Stimulated activated CD4-positive, alpha-beta T cell treated with anti-CD3 and anti-CD28 coated beads, Interleukin-1b, Interleukin-23, amount 100 ng/mL, for 1 hour (primary cell): ENCODE measurements at places on chromosomes 6 and 20.

DNA sequence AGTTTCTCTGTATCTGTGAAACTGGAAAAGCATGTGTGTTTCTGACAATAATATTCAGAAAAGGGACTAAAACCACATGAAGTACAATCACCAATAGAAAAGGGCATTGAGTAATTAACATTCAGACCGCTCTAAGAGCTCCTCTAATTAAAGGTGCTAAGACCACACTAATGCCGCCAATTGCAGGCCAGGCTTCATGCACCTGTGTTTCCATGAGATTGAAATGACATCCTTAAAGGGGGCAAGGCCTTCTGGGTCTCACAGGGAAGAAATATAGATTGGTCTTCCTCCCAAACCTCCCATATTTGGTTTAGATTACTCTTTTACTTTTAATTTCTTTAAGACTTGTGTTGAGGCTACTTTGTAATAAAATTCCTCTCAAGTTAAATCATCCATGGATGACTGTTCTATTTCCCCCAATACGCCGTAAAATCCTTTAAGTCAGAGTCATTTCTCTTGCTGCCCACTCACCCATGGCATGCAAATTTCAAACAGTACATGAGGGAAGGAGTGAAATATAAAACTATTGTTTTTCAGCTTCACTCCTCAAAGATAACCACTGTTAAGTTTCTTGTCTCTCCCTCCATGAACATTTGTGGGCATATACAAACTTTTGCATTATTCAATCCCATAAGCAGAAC lies 110.6 kb downstream of the UBE3D start:
- no peak for DNase-seq

DNA sequence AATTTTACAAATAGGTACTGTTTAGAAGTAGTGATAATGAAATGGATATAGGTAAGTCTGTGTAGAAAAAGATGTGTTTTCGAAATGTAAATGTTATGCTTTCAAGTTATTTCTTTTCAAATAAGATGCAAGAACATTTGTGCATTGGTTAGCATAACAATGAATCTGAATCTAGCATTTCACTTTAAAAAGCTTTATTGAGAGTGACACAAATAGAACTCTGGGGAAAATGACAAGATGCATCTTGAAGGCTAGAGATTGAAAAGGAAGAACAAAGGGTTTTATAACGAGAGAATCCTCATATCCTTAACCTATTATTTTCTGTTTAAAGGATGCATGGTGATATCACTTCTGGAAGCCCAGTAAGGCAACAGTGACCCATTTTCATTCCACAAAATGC lies 639.9 kb upstream of the PTCHD4 start:
- DNase-seq, result no peak

DNA sequence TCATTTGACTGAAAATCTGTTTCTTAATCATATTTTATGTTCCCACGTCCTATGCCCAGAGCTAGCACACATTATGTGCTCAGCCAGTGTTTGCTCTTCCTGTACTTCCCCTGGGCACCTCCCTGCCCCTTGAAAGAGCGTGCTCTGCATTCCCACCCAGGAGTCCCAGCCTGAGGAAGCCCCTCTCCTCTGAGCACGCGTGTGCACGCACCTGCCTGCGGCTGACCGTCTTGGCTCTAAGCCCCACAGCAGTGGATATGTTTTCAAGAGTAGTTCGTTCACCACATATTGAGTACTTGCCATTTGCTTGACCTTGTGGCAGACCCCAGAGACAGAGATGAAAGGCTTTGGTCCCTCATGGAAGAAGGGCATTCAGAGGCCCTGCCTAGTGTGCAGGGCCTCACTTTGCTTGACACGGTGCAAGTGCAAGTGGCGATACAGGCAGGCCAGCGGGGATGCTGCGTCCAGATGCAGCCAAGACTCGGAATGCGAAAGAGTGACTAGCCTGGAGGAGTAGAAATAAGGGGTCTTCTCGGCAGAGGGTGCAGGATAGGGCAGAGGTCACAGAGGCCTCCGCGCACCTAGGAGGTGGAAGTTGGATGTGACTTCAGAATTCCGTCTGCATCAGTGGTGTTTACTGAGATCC lies 14.1 kb downstream of the SYNDIG1 start:
- DNase-seq, result no peak

DNA sequence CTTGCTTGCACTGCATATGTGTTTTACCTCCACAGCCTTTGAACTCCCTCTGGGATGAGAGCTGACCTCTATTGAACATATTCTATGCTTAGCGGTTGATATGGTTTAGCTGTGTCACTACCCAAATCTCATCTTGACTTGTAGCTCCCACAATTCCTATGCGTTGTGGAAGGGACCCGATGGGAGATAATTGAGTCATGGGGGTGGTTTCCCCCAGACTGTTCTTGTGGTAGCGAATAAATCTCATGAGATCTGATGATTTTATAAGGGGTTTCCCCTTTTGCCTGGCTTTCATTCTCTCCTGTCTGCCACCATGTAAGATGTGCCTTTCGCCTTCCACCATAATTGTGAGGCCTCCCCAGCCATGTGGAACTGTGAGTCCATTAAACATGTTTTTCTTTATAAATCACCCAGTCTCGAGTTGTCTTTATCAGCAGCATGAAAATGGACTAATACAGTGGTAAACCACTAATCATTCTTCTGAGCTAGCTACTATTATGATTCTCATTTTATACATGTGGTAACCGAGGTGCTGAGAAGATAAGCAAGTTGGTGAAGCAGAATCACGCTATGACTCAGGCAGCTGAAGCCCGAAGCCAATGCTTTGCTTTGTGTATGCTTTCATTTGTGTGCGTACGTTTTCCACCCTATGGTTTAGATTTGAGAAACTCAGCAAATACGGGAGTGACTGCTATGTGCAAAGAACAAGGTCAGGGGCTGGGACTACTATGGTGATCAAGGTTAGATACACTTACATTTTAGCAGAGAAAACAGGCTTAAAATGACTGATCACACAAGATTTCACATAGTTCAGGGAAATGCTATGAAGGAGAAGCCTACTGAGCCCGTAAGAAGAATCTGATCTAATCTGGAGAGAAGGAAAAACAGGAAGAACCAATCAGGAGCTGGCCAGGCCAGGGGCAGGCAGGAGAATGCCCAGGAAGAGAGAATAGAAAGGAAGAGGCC lies 363.5 kb downstream of the ESR1 start:
- DNase-seq, result no peak

- no peak for DNase-seq
Observed at GRCh38 chr20:3580412-3580811, 82.8 kb downstream of the GFRA4 start.

DNA sequence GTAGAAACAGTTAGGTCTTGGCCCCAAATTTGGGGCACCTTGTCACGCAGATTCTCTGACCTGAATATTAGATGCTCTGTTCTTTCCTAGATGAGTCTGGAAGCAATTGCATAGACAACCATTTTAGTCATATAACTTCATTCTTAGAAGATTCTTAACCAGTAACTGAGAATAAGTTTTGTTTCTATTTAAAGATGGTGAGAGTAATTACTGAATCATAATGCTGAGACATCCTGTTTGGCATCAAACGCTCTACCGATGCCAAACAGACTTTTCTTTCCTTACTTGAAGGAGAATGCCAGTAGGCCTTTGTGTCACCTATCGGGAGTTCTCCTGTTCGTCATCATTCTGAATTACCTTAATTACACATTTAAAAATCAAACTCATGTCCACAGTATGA lies 131.6 kb upstream of the ID4 start:
- DNase-seq, result no peak

GRCh38 chr6:116139917-116140316 lies 14.0 kb upstream of the COL10A1 start:
- DNase-seq, result no peak

DNA sequence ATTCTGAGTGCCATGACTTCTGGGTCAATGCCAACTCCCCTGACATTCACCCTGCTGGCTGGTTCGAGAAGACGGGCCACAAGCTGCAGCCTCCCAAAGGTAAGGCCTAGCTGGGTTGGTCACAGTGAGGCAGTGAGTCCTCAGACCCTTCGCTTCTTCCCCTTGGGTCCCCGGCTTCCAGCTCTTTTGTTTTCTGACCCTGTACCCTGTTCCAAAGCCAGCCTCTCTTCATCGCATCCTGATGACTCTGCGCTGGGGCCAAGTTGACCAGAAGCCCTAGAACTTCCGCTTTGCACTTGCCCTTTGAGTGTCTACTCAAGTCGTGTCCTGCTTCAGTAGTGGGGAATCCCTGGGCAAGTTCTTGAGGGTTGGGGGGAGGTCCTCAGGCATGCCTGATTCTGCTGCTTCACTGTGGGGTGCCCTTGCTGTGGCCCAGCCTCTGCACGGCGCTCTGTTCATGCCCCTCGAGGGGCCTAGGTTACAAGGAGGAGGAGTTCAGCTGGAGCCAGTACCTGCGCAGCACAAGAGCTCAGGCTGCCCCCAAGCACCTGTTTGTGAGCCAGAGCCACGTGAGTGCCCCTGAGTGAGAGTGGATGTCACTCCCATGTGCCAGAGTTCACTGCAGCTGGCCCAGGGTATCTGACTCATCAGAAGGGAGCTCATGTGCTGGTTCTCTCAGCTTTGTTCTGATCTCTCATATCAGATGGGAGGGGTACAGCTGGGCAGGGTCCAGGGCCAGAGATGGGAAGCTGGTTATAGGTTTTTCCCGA lies 23.0 kb downstream of the L3MBTL1 start:
- no peak for DNase-seq

DNA sequence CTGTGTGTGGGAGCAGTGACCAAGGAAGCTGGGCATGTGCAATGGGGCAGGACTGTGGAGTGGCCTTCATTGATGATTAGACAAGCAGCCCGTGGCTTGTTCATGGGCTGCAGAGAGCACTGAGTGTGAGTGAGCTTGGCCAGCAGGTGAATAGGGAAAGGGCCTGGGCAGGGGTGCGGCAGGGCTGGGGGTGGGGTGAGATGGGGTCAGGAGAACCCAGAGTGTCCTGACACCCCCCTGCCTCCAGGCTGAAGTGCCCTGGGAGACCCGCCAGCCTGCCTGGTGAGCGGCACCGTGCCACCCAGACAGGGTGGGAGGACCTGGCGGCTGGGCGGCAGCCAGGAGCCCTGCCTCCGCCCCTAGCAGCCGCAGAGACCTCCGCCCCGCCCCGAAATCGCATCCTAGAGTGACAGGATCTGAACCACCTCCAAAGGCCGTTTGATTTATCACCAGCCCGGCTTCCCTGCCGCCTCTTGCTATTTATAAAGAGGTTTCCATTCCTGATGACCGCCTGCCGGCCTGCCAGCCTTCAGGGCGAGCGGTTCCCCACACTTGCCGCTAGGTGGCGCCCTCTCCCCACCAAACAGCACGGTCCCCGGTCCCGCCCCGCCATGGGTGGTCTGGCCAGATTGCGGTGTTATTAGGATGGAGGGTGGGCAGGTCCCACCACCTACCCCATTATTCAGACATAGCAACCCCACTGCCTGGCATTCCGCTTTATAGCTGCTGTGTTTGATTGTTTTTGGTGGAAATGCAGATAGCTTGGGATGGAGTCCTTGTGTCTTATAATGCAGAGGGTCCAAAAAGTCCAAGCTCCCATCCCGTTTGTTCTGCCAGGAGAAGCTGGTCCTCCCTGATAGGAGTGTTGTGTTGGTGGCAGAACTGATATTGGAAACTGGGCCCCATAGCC lies 3.5 kb downstream of the MYLK2 start:
- peak; percentile 72 for DNase-seq

DNA sequence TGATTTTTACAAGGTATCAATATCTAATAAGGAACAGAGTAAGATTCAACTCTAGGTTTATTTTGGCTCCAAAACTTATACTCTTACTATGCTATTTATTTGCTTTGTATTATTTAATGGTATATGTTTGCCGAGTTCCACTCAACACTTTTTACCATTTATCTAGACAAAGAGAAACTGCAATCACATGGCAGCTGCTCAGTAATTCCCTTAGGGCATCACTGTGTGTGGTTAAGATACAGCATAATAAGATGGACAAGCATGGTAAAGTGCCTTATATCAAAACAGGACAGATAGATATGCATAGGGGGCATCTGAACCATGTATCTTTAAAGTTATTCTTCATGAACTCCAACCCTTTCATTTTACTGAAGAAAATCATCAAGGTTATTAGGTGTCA lies 483.0 kb upstream of the ID4 start:
- DNase-seq, result no peak

GRCh38 chr20:54623991-54624569 lies 148.7 kb downstream of the DOK5 start:
- DNase-seq, result no peak

DNA sequence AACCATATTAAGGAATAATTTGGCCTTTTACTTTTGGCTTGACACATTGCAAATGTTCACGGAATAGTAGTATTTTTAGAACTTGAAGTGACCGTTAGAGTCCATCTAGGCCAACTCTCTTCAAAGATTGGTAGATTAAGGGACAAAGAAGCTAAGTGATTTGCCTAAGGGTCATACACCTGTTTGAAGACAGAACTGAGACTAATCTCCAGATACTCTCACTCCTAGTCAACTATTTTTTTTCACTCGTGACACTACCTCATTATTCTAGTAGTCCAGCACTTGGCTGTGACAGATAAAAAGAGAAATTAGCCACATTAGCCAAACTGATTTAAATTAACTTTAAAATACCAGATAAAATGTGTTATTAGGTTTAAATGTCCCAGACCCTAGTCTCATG lies 10.6 kb downstream of the ACSS2 start:
- DNase-seq, result no peak

DNA sequence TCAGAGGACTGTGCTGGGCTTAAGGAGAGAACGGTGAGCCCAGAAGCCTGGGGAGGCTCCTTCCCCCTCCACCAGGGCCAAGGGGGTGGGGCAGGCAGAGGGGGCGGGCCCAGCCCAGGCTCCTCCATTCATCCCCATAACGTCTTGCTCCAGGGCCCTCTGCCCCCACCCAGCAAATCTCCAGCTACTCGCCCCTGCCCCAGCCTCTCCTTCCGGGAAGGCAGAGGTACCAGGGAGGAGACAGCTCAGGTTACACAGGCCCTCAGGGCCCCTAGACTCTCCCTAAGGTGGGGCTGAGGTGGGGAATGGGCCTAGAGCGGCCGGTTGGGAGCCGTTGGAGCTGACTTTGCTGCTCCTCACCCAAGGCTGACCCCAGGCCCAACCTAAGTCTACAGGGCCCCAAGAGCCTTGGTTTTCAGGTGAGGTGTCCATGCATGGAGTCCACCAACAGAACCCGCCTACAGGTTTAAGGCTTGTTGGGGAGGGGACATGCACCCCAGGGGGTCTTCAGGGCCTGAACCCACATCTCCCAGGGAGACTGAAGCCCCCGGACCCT lies 1.2 kb downstream of the LAMA5 start:
- no peak for DNase-seq

- no peak for DNase-seq
Observed at GRCh38 chr6:149093643-149094042, 223.9 kb upstream of the TAB2 start.

- DNase-seq, result no peak
Observed at GRCh38 chr20:48461091-48461734, 366.6 kb downstream of the PREX1 start.

DNA sequence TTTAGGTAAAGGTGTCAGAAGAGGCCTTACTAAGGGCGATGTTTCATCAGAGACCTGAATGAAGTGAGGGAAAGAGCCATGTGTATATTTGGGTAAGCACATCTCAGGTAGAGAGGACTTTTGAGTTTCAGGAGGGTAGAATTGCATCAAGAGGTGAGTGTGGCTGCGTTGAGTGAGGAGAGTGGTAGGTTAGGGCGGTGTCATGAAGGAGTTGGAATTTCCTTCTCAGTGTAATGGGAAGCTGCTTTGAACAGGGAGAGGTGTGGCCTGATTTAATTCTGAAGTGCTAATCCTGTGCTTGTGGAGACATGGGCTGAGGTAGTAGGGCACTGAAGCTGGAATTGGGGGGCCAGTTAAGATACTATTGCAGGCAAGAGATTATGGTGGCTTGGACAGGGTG lies 53.9 kb downstream of the IGF2R start:
- DNase-seq, result no peak
